ENCODE measurements at places on chromosomes 13 and 19.

GRCh38 chr19:29260477-29261317 lies 47.7 kb upstream of the UQCRFS1 start:
- DNase-seq, result no peak

DNA sequence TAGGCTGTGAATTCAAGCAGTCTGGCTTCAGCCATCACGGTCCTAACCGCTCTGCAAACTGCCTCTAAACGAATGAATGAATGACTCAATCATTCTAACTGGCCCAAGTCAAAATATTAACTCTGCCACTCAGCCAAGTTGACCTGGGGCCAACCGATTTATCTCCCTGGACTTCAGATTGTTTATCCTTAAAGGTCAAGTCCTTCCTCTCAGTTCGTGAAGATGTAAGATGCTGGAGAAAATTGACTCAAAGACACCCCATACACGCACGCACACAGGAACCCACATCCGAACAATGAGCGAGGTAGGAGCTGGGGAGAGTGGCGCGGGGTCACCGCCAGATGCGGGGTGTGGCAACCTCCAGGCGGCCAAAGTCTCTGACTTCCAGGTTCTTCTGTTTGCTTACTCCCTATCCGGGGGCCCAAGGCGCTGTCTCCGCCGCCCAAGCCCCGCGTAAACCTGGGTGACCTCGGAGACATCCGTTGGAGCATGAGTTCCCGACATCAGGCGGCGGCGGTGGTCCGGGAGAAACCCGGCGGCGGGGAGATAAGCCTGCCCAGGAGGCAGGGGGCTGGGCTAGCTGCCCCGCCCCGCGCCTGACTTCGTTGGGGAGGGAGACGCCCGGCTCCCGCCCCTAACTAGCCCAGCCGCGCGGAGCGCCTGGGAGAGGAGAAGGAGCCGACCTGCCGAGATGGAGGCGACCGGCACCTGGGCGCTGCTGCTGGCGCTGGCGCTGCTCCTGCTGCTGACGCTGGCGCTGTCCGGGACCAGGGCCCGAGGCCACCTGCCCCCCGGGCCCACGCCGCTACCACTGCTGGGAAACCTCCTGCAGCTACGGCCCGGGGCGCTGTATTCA lies at the start of gene CYP2S1:
CYP2S1 (plus strand) TSS at position 646 of the 856 bp plus-strand sequence; CDS start at position 692, 46 bp downstream.
- DNase-seq, result no peak

DNA sequence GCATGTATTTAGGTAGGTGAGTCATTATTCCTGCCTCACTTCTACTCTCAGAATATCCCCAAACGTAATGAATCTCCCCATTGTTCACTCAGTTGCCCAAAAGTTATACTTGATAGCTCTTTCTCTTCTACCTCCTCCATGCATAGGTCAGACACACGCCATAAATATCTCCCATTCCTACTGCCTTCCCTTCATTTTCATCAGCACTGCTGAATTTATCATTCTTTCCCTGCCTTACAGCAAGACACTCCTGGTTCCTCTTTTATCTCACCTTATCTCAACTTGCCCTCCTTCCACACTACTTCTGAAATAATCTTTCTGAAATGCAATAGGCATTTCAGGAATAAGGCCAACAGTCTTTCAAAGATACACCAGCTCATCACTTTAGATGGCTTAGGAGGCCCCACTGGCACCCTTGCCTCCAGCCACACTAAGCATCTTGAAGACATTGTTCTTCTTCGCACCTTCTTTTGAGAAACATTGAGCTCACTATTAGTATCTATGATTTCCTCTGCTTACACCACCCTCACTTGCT lies 333.9 kb downstream of the MYO16 start:
- no peak for DNase-seq

- DNase-seq, result no peak
Observed at GRCh38 chr13:102017248-102017647, 384.6 kb downstream of the FGF14 start.

DNA sequence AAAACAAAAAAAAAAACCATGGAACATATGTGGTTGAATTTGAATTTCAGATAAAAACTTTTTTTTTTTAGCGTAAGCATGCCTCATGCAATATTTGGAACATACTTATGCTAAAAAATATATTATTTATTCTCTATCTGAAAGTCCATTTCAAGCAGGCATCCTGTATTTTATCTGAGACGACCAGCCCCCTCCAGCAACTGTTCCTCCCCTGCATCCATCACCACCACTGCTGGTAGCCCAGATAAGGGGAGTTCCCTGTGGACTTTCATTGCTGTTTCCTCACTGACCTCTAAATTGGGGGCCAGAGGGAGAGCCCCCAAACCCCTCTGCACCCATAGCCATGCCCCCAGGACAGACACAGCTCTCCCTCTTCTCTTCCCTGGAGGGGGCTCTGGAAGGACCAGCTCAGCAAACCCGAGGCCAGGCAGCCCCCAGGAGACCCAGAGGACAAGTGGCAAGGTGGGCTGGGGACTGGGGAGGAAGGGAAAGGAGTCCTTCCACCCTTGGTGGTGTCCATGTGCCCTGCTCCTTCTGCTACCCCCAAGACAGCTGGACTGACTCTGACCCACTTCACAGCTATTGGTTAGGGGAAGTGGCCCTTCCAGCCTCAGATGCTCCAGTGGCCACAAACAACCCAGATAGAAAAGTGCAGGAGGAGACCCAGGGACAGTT lies 6.6 kb upstream of the SIGLEC12 start:
- no peak for DNase-seq

DNA sequence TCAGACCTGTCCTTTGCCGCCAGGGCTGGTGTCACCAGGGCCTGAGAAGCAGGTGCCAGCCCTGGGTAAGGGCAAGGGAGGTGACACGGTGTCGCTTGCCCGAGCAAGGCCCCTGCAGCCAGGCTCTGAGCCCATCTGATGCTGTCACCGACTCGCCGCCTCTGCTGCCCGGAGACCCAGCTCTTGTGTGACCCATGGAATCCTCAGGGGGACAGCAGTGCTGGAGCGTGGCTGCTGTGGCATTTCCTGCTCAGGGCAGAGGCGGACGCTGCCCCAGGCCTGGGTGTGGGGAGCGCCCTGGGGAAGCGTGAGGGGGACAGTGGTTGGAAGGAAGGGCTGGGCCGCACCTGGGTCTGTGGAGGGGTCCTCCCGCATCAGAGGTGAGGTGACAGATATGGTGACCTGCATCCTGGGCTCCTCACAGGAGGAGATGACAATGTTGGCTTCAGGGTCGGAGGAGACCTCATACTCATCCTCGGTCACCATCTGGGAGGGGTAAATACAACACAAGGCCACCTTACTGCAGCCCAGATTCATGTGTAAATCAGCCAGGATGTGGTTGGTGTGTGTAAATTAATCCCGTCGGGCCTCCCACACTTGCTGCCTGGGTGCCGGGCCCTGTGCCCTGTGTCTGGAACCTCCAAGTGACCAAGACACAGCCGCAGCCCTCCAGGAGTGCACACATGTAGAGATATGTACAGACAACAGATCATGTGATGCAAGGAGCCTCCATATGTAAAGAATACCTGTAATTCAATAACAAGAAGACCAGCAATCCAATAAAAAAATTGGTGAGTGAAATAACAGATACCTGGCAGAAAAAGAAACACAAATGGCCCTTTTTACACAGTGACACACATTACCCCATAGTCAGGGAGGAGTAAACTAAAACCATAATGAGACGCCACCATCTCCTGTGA lies 27.6 kb upstream of the MATK start:
- no peak for DNase-seq

GRCh38 chr13:42405665-42406390 lies 133.9 kb downstream of the AKAP11 start:
- DNase-seq, result no peak

- DNase-seq, result no peak
Observed at GRCh38 chr19:7152568-7152967, 83.1 kb downstream of the ZNF557 start.

GRCh38 chr19:1396019-1396767 lies 5.1 kb downstream of the GAMT start:
- no peak for DNase-seq

DNA sequence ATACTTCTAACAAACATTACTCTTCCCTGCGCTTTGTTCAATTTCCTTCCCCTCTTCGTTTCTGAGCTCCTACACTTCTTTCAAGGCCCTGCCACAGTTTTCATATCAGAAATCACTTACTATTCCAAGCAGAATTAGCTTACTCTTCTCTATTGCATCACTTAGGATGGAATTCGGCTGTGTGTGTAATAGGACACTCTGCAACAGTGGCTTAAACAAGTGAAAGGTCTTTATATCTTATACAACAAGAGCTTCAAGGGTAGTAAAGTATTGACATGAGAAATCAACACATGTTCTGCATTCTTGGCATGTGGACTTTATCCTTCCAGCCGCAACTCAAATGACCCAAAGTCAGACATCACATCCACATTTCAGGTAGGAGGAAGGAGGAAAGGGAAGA lies 279.6 kb downstream of the PCDH20 start:
- DNase-seq, result no peak

DNA sequence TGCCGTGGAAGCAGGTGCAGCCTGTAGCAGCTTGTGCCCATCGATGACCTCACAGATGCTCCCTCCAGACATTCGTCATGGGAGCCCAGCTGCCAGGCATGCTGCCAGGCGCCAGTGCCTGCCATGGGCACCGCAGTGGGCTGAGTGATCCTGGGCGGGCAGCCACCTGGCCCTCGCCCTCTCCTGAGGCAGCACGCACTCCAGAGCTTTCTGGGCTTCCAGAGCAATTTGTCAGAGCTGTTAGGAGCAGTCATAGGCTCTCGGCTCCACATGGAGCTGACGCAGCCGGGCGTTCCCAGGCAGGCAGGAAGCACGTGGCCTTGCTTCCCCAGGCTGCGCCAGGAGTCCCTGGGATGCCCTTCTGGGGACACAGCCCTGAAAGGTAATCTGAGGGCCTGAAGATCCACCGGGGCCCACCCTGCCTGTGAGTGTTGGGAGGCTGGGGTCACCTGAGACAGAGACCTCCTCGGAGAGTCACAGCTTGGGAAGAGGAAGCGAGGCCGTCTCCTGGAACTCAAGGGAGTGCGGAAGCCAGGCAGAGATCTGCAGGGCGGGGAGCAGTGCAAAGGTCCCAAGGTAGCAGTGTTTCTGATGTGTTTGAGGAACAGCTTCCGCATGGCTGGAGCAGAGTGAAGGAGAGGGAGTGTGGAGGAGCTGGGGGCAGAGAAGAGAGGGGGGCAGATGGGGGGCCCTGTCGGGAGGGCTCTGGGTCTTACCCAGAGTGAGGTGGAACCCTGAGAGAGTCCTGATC lies 50.6 kb downstream of the DPF1 start:
- DNase-seq, result no peak

DNA sequence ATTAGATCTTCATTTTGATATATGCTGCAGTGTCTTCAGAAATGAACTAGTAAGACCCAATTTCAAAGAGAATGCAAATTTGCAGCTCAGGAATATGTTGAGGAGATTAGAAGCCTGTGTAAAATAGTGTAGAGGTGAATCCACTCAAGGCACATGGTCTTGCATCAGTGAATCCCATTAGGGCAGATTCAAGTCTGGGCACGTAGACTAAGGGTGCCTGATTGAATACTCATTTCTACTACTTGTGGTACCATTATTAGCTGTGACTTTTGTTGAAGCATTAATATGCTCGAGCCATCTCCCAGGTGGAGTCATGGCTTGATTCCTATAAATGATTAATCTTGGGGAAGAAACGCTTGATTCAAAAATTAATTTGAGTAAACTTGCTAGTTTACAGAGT lies 129.4 kb downstream of the AKAP11 start:
- DNase-seq, result peak; percentile 88

DNA sequence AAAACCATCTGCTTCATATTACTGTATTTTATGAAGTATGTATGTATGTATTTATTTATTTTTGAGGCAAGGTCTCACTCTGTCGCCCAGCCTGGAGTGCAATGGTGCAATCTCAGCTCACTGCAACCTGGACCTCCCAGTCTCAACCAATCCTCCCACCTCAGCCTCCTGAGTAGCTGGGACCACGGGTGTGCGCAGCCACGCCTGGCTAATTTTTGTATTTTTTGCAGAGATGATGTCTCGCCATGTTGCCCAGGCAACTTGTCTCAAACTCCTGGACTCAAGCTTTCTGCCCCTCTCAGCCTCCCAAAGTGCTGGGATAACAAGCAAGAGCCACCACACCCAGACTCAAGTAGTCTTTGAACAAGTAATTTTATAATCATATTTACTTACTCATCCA lies 5.5 kb downstream of the KATNAL1 start:
- DNase-seq, result no peak

DNA sequence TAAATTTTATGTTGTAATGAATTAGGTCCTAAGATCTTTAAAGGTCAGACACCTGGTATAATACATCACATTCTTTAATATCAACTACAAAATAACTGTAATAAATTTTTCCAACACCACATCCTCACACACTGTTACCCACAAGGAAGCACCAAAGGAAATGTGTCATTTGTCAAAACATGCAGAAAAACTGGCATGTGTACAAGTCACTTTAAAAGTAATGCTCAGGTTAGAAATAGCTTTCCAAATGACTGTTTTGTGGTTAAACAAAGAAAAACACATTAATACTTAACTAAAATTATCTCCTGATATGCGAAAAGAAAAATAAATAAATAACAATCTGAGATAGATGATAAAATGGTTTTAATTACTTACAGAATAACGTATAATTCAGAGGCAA lies 74.7 kb downstream of the MZT1 start:
- no peak for DNase-seq

DNA sequence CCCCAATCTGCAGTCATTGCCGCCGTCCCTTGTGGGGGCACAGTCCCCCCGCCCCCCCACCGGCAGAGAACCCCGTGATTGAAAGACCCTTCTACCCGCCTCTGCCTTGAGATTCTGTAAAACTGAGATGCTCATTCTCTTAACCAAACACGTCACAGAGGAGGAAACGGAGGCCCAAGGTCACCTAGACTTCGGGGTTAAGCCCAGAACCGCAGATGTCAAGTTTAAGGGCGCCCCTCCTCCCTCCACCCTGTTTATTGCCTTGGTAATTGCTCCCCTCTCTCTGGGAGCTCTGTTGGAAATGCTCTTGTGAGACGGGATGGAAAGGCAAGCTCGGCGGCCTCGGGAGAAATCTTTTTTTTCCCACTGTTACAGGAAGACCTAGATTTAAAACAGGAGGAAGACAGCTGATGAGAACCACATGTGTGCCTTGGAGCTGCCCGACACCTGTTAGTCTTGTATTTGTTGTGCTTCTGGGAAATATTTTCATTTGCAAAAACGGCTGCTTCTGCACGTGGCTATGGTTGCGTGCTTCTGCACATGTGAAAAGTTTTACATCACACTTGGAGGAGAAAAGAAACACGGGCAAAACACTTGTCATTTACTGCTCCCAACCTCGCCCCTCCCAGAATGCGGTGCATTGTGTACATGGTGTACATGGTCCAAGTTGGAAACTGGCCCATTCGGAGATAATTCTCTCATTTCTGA lies 1.1 kb upstream of the MED26 start:
- DNase-seq, result no peak

GRCh38 chr13:27643334-27644132 lies 21.8 kb downstream of the POLR1D start:
- DNase-seq, result no peak
